ENCODE measurements at places on chromosomes 1 and 21. TPM values are rescaled to one million over a fixed set of nuclear protein-coding genes. Genes with fewer than 3 reads are reported as not detected.
A peak's percentile ranks its signal among the peaks of the same experiment; 100 is the strongest.

GRCh38 chr1:184425449-184426277 is 38.8 kb downstream of the C1orf21 start:
- DNase-seq: peak; percentile 49

GRCh38 chr1:34270181-34270580 is 93.5 kb downstream of the C1orf94 start:
- DNase-seq: no peak

GRCh38 chr1:238252033-238252802 is 361.5 kb upstream of the ZP4 start:
- peak; percentile 65 for DNase-seq

DNA sequence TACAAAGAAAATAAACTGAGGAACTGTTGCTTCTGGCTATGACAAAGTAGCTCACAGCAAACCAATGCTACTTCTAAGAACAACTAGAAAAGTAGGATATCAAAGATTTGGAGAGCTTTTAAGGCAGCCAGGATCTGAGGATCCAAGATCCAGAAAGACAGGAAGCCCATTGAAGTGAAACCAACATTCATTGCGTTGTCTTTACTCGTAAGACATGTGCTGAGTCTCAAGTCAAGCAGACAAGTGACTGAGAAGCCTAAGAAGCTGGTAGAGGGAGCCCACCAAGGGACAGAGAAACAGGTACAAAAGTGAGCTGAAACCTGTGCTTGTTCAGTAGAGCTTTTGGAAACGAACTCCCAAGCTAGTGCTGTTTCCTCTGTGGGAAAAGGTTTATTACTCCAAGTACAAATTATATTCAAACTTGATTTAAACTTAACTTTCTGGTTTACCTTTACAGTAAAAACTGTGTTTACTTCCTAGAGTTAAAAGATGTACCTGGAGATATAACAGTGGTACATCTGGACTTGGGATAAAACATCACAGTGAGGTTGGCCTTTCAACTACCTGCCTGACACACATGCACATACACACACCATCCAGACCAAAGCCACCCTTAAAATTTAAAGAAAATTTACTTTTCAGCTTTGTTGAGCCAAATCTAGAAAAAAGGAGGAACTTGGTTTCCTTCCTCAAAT is 41.2 kb downstream of the NME7 start:
- DNase-seq: no peak

- no peak for DNase-seq
Measured at GRCh38 chr1:199959033-199959774, 68.3 kb upstream of the NR5A2 start.

- DNase-seq: no peak
Measured at GRCh38 chr1:26582836-26583460, 53.4 kb downstream of the RPS6KA1 start.

The TNN gene
- total RNA-seq: 3.6 TPM

The CELA3B gene
- total RNA-seq: 13.7 TPM

The SPRR5 gene
- not detected for total RNA-seq

The B3GALT2 gene
- 132 TPM for total RNA-seq
